ENCODE measurements at places on chromosomes 11 and 22. TPM values are rescaled to one million over a fixed set of nuclear protein-coding genes. Genes with fewer than 3 reads are reported as not detected.

The OR8D1 gene
- total RNA-seq: not detected

The CDC42EP1 gene
- 75.0 TPM for total RNA-seq

The PARVG gene
- total RNA-seq: not detected

The KRTAP5-1 gene
- not detected for total RNA-seq

The FADS3 gene
- total RNA-seq: 32.7 TPM

The MPZL3 gene
- 29.6 TPM for total RNA-seq

The HSPB2 gene
- total RNA-seq: not detected

The OR52I2 gene
- total RNA-seq: not detected

The OR2AT4 gene
- total RNA-seq: not detected

The NLRP14 gene
- not detected for total RNA-seq

The GGT5 gene
- total RNA-seq: 0.51 TPM

The PNPLA5 gene
- not detected for total RNA-seq

The KRTAP5-10 gene
- total RNA-seq: not detected

The KCNJ1 gene
- not detected for total RNA-seq

The NRIP3 gene
- 13.0 TPM for total RNA-seq

The OR51B4 gene
- total RNA-seq: not detected

The SCUBE2 gene
- 3.1 TPM for total RNA-seq

The CCDC15 gene
- total RNA-seq: 4.0 TPM

The DNAJB7 gene
- total RNA-seq: not detected

The FBXO3 gene
- total RNA-seq: 29.6 TPM

The SMC1B gene
- total RNA-seq: 5.3 TPM

The DDI1 gene
- not detected for total RNA-seq

The GGTLC3 gene
- not detected for total RNA-seq

The TSSK2 gene
- not detected for total RNA-seq

The SCGB2A2 gene
- total RNA-seq: not detected

The FAM118B gene
- total RNA-seq: 44.3 TPM

The CCDC117 gene
- total RNA-seq: 27.8 TPM

The PRODH gene
- 39.0 TPM for total RNA-seq

The CTSF gene
- not detected for total RNA-seq

The OR56A5 gene
- not detected for total RNA-seq

The C1QTNF5 gene
- total RNA-seq: 1.2 TPM

The DEUP1 gene
- 0.25 TPM for total RNA-seq

The CABP2 gene
- total RNA-seq: not detected

The MUC15 gene
- total RNA-seq: 0.70 TPM

The OLFML1 gene
- 1.8 TPM for total RNA-seq

The OR5A1 gene
- not detected for total RNA-seq

The SLC17A6 gene
- not detected for total RNA-seq

The C11orf86 gene
- not detected for total RNA-seq

Measured in Caco-2 (cell line).